ENCODE measurements at places on chromosomes 3 and 15. TPM values are rescaled to one million over a fixed set of nuclear protein-coding genes. Genes with fewer than 3 reads are reported as not detected.

EPHA3 gene
- 0.18 TPM for total RNA-seq

PCOLCE2 gene
- 0.56 TPM for total RNA-seq

PXK gene
- total RNA-seq, result 14.3 TPM

ZNF662 gene
- 0.54 TPM for total RNA-seq

FAM98B gene
- 2.7 TPM for total RNA-seq

KNSTRN gene
- 73.5 TPM for total RNA-seq
